Fibroblast of lung (primary cell): ENCODE measurements at places on chromosomes 5 and 9. TPM values are rescaled to one million over a fixed set of nuclear protein-coding genes. Genes with fewer than 3 reads are reported as not detected.

Gene PCDHGA3
- total RNA-seq = 1.5 and 2.8 TPM in 2 replicates

Gene GRXCR2
- not detected in 2 replicates for total RNA-seq

Gene MARVELD2
- total RNA-seq = 1.3 and 2.5 TPM in 2 replicates

Gene ZDHHC11B
- total RNA-seq = under 0.01 TPM in 2 replicates

Gene ZNF169
- 3.5 and 3.6 TPM in 2 replicates for total RNA-seq

Gene BSPRY
- total RNA-seq = not detected in 2 replicates

Gene NDST1
- 18.2 and 38.5 TPM in 2 replicates for total RNA-seq

Gene SHISAL2B
- not detected in 2 replicates for total RNA-seq

Gene FAM13B
- 19.8 and 25.1 TPM in 2 replicates for total RNA-seq

Gene TTC16
- under 0.01 TPM in 2 replicates for total RNA-seq

Gene SPINK7
- total RNA-seq = not detected in 2 replicates

Gene PDE8B
- 0.17 and 0.26 TPM in 2 replicates for total RNA-seq
